ENCODE measurements at places on chromosomes 7 and 10. TPM values are rescaled to one million over a fixed set of nuclear protein-coding genes. Genes with fewer than 3 reads are reported as not detected.

GRCh38 chr7:8185926-8186683 lies 75.9 kb downstream of the ICA1 start:
- no peak for DNase-seq

DNA sequence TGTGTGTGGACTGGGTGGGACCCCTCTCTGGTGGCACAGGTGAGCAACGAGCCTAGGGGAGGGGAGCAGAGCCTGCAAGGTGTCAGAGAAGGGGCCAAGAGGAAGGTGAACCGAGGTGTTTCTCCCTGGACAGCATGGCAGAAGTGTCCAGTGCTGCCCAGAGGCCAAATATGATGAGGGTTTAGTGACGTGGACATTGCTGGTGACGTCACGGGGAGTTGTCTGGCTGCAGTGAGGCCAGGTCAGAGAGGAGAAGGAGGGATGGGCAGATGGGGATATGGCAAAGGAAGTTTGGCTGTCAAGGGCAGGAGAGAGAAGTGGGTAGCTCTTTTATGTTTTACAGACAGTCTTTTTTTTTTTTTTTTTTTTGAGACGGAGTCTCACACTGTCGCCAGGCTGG lies 2.6 kb upstream of the ZNF853 start:
- DNase-seq = no peak

TMEM176B gene
- 2.3 TPM for total RNA-seq

DNA sequence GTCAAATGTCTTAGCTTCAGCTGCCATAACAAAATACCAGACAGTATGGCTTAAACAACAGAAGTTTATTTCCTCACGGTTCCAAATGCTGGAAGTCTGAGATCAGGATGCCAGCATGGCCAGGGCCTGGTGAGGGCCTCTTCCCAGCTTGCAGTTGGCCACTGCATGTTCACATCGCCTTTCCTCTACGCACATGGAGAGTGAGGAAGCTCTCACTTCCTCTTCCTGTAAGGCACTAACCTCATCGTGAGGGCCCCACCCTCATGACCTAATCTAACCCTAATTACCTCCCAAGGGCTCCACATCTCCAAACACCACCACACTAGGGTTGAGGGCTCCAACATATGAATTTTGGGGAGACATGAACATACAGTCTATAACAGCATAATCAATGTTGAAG lies 14.4 kb downstream of the ZNF33B start:
- no peak for DNase-seq

All from mesothelial cell of epicardium (in vitro differentiated cells).